ENCODE measurements at places on chromosomes 7 and 10.

DNA sequence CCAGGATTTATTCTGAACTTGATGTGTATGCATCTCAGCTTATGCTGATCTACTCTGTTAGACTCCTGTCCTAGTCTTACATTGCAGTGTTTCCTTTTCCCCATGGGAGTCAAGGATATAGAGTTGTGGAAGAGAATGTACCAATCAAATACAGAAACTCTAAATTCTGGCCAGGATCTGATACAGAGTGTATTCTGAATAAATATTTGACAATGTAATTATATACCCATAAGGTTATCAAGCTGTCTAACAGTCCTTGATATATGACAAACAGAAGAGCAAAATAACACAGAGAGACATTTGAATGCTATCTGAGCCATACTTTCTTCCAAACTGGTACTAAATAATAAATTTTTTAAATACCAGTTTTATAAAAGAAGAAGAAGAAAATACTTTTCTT lies 116.8 kb downstream of the ETV1 start:
- no peak for DNase-seq

GRCh38 chr10:2812631-2813030 lies 254.7 kb upstream of the PFKP start:
- DNase-seq = no peak

- no peak for DNase-seq
Observed at GRCh38 chr10:36450380-36450779, 675.0 kb upstream of the ANKRD30A start.

- DNase-seq = no peak
Observed at GRCh38 chr10:14653271-14654161, 121.2 kb downstream of the FAM107B start.

- DNase-seq = no peak
Observed at GRCh38 chr10:120465138-120465537, 8.1 kb downstream of the PLPP4 start.

DNA sequence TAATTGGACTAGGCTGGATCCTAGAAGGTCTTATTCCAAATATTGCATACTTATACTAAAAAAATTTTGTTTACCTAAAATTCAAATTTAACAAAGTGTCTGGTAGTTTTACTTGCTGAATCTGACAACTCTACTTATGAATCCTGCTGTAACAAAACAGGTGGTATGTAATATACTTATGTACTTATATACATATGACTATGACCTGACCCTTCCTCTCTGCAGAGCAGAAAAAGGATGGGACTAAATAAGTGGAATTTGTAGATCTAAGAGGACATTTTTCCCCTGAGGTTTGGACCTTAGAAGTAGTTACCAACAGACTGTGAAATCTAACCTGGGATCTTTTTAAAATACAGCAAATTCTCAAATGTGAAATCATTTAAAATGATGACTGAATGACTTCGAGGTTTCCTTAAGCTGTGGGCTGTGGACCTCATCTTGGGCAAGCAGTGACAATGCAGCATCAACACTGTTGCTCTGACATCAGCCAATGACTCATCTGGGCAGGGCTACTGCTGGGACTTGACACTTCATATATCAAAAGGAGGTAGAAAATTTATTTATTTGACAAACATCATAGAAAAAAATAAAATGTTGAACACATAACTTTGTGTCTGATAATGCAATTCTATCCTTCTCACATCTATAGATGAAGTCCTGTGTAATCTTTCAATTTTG lies 73.6 kb downstream of the RELN start:
- no peak for DNase-seq

GRCh38 chr7:35707422-35707821 lies 12.5 kb upstream of the HERPUD2 start:
- no peak for DNase-seq

DNA sequence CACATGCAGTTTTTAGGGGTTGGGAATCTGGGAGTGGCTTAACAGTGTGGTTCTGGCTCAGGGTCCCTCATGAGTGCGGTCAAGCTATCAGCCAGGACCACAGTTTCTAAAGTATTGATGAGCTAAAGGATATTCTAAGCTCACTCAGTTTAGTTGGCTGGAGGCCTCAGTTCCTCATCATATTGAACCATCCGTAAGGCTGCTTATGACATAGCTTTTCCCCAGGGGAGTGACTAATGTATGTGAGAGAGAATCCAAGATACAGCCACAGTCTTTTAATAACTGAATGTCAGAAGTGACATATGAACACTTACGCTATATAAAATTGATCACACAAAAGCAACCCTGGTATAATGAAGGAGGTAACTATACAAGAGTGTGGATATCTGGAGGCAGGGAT lies 245.3 kb downstream of the POLR1F start:
- no peak for DNase-seq

GRCh38 chr10:86958901-86959736 lies 720 bp downstream of the SNCG start:
- DNase-seq = no peak

DNA sequence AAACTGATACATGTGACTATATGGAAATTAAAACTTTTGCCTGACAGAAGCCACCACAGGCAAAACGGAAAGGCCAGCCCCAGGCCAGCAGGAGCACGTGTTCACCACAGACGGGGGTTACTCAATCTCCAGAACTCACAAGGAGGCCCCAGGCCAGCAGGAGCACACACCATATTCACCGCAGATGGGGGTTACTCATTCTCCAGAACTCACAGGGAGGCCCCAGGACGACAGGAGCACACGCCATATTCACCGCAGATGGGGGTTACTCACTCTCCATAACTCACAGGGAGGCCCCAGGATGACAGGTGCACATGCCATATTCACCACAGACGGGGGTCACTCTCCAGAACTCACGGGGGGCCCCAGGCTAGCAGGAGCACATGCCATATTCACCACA lies 61.5 kb downstream of the NKX6-2 start:
- no peak for DNase-seq

DNA sequence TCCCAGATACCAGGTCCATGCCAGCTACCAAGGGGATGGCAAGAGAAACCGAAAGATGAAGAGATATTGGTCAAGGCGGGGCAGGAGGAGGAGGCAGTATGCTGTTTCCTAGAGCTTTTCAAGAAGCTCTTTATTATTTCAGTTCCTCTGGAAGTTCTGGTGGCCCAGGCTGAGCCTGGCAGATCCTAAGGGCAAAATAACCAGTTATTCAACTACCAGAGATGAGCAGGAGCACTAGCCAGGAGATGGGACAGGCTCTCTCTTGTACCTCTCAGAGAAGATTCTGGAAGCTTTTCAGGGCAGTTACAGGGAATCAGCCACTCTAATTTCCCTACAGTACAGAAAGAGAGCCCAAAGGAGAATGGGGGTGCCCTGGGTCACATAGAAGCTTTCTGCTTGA lies 5.3 kb downstream of the DNAJB12 start:
- no peak for DNase-seq

DNA sequence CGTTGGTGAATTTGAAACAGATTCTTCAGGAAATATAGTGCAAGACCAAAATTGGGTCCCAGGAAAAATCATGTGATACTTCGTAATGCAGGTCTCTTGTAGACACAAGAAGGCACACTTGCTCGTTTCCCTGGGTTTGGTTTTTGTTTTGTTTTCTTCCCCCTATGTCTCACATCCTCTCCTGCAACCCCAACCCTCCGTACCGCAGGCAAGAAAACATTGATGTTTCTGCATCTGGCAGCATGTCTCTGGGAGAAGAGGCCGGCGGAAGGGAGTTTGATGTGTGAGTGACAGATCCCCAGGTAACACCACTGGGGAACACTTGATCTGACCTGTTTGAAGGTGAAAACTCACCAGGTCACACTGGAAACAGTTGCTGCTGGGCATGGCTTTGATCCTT lies 718.5 kb downstream of the AUTS2 start:
- DNase-seq = no peak

DNA sequence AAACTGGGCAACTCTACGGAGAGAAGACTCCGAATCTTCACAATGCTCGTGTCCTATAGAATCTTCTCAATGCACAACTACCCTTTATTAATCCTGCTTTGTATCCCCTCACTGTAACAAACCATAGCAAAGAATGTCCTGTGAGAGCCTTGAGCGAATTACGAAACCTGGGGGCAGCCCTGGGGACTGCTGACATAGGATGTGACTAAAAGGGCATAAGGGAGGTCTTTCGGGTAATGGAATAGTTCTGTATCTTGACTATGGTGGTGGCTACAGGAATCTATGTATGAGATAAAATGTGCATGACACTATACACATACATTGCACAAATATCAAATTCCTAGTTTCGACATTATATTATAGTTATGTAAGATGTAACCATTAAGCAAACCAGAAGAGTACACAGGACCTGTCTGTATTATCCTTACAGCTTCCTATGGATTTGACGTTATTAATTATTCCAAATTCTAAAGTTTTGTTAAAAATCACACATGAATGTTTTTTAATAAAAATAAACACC lies 162.5 kb upstream of the KCTD7 start:
- DNase-seq = no peak

DNA sequence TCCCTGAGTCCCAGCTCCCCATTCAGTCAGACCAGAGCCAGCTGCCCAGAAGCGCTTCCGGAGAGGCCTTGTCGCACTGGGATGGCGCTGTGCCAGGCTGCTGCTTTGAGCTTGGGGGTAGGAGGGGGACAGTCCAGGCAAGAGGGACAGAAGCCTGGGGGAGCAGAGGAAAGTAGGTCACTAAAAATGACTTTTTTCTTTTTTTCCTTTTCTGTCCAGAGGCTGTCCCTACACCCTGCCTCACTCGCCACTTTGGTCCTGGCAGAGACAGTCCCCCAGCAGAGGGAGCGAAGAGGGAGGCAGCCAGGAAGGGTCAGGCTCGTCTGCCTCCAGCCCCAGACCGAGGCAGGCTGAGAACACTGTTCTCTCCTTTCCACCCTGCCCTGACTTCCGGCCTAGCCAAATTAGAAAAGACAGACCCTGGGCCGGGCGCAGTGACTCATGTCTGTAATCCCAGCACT lies 15.8 kb upstream of the TRIM8 start:
- DNase-seq = no peak

DNA sequence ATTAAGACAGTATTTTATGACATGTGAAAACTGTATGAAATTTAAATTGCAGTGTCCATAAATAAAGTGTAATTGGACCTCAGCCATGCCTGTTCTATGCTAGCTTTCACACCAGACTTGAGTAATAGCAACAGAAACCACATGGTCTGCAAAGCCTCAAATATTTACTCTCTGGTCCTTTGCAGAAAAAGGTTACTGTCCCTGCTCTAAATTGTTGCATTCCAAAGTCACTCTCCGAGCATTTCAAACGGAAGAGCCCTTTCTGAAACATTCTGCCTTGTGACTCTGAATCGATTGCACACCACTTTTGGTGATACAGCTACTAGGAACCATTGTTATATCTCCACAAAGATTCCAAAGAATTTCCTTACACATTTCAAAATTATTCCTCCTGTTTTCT lies 81.0 kb upstream of the STK17A start:
- DNase-seq = no peak

- no peak for DNase-seq
Observed at GRCh38 chr10:70055550-70055949, 2.9 kb downstream of the MACROH2A2 start.

DNA sequence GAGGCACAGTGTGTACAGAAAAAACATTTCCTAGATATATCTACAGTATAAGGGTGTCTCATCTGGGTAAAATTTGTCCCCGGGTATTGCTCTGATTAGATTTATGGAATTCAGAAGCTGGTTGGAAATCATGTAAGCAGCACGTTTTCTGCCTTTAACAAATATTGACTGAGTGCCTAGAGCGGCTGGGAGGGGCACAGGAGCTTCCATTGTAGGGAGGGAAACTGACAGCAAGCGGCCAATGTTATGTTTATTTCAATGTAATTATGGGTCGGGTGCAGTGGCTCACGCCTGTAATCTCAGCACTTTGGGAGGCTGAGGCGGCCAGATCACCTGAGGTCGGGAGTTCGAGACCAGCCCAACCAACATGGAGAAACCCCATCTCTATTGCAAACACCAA lies 4.4 kb upstream of the RFC2 start:
- DNase-seq = no peak

GRCh38 chr10:11295492-11295891 lies 277.8 kb downstream of the CELF2 start:
- DNase-seq = no peak

GRCh38 chr7:120857588-120858573 lies at the start of gene TSPAN12:
TSS of gene TSPAN12 (minus strand) at chr7:120858144. CDS start at chr7:120856763, 1,381 bp downstream.
- peak; percentile 31 for DNase-seq

DNA sequence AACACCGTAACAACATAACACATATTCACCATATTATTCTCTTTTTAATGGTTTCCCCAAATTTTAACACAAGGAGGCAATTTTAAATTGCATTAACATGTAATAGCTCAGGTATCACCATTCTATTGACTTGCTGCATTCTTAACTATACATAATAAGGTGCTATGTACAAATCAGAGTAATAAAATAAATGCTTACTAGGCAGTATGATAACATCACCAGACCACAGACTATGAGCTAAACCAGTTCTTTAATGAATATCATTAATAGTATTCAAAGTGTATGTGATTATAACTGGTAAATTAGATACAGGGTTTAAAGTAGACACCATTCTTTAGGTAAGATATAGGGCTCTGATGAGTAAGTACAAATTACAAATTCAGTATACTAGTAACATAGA lies 226.6 kb downstream of the DNAJC1 start:
- no peak for DNase-seq

- no peak for DNase-seq
Observed at GRCh38 chr7:28301148-28301641, 111.1 kb upstream of the CREB5 start.

GRCh38 chr10:105538874-105539273 lies 897.8 kb downstream of the SORCS3 start:
- no peak for DNase-seq

GRCh38 chr7:138491612-138492386 lies 31.7 kb downstream of the TRIM24 start:
- DNase-seq = no peak

DNA sequence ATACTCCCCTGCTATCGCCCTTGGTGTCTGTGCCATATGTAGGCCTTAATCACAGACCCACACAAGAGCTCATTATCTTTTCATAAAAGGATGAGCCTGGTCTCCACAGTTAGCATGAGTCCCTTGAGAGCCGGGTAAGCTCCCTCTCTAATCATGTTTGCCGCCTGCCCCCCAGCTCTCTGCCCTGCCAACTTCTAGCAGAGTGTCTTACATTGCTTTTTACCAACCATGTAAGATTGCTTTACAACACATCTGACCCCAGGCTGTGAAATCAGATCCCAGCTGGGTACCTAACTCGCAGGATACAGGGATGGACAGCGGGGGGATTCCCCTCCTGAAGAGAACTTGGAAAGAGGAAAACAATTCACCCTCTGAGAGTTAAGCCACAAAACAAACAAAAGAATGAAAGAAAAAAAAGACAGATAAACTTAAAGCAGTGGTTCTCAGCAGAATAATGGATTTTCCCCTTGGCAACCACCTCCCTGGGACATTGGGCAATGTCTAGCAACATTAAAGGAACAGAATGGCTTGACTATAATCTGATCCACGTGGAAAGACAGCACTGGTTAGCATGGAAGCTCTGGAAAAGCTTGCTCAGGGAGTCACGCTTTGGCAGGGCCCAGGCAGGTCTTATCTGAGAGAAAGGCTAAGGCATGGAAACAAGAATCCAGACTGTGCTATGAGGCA lies 39.4 kb upstream of the ATOH7 start:
- DNase-seq = no peak

DNA sequence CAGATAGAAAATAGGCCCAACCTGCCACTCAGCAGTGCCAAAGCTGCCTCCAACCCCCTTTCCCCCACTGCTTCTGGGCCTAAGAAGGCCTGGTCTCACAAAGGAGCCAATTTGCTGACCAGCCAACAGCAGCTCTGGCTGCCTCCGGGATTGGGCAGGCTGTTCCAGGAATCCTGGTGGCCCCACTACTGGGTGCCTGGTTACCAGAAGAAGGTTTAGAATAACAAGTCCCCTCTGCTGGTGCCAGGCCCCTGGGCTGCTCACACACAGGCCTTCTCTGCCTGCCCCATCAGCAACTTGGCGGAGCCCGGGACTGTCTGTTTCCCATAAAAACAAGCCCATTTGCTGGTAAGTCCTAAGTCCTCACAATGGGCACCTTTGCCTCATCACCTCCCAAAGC lies 1.2 kb downstream of the PHKG1 start:
- no peak for DNase-seq
